ENCODE measurements at places on chromosomes 6 and 20. TPM values are rescaled to one million over a fixed set of nuclear protein-coding genes. Genes with fewer than 3 reads are reported as not detected.

DNA sequence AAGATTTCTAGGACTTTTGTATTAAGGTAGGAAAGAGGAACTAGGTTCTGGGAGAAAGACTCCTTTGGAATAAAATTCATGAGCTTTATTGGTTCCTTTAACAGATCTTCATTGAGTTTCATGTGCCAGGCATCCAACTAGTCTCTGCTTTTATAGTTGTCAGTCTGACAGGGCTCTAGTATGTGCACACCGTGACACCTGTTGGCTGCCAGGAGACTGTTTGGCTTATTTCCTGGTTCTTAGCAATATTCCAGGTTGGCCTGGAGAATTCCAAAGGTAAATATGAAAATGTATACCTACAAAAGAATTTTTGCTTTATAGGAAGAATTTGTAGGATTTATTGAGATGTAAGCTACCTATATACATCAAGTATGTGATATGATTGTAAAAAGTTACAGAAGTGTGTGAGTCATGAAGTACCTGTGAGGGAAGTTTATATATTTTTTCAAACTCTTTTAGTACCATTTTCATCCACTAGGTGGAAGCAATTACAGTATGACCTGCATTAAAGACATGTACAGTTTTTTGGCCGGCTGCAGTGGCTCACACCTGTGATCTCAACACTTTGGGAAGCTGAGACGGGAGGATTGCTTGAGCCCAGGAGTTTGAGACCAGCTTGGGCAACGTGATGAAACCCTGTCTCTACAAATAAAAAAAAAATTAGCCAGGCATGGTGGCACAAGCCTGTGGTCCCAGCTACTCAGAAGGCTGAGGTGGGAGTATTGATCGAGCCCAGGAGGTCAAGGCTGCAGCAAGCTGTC is 35.2 kb downstream of the NDUFAF5 start:
- peaks cover 8% of the 10 kb centered on the region for H3K36me3 ChIP-seq
- no peaks in the 10 kb centered on the region for H3K27me3 ChIP-seq
- H3K4me1 ChIP-seq: no peaks in the 10 kb centered on the region

DNA sequence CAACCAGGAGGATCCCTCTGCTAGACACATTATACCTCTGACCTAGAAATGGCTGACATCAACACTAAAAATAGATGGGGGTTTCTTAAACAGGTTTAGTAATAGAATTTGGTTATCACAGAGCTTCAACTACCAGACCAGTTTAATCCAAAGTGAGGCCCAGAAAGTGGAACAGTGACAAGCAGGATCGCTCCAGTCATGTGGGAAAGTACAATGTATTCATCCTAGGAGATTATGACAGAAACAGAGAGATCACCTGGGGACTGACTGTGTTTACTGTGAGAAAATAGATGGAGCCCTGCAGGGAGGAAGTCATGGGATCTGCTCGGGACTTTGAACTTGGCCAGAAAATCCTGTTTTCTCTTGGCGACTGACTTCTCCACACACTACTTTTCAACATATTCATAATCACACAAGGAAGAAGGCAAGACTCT is 238.7 kb upstream of the SOX4 start:
- H3K27ac ChIP-seq: no peak overlapping the region
- no peak overlapping the region for H3K4me3 ChIP-seq
- H3K4me1 ChIP-seq: no peaks in the 10 kb centered on the region

DNA sequence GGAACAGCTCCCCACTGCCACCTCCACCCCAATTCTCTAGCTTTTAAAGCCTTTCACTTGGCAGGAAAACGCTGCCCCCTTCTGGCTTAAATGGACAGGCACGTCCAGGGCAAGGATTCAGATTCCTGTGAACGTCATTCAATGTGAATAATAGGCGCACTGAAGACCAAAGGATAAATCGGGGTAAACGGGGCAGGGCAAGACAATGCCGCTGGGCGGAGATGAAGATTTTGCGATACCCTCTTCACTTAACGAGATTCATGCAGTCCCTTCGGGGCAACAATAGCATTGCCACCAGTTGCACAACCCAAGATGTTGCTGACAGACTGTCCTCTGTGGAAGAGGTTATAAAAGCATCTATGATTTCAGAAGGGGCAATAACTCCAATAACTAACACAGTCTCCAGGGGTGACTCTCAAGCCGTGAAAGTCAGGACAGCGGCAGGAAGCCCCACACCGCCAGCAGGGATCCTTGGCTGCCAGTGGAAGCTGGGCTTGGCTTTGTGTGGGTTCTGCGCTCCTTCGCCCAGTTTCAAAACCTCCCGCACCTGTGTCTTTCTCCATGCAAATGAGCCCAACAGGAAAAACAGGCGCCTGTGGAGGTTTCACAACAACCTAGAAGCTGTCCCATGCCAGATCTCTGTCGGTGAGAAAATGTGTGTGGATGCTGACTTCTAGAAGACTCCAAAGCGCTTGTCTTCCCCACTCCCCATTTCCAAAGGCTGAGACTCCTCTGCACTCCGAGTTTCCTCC is 291.8 kb downstream of the BMP7 start:
- H3K27ac ChIP-seq: no peak overlapping the region
- no peak overlapping the region for H3K4me3 ChIP-seq
- no peaks in the 10 kb centered on the region for H3K36me3 ChIP-seq
- DNase-seq: peak; percentile 1
- H3K4me1 ChIP-seq: no peaks in the 10 kb centered on the region

DNA sequence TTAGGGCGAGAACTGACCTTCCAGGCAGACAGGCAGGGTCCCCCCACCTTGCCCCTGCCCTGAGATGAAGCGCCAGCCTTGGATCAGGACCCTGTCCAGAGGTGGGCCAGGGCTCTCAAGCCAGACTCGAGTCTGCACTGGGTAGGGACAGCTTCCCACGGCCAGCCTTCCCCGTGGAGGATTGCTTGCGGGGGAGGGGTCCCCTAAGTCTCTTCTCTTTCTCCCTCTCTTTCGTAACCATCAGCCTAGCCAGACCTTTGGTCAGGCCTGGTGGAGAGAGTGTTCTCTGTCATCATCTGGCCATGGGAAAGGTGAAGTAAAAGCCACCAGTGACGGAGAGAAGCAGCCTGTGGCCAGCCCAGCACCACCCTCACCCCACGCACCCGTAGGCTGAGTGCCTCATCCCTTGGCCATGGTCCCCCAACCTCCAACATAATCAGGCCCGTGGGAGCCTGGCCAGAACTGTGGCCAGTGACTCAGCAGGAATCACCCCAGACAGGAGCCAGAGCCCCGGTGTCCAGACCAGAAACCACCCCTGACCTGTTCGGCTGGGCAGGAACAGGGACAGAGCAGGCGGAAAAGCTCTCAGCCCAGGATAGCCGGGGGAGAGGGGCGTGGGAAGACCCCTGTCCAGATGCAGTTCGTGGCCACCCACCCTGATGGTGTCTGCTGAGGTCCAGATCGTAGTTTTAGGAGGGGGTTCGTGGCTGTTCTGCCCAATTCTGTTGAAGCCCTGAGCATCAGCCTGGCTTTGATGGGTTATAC is 47.1 kb downstream of the SNAI1 start:
- no peaks in the 10 kb centered on the region for H3K27me3 ChIP-seq
- no peak overlapping the region for H3K27ac ChIP-seq
- no peak for DNase-seq
- H3K4me1 ChIP-seq: no peaks in the 10 kb centered on the region
- H3K36me3 ChIP-seq: no peaks in the 10 kb centered on the region

Gene NKAIN4
- not detected for total RNA-seq

- H3K4me3 ChIP-seq: no peak overlapping the region
- H3K36me3 ChIP-seq: no peaks in the 10 kb centered on the region
- H3K27me3 ChIP-seq: no peaks in the 10 kb centered on the region
- H3K27ac ChIP-seq: no peak overlapping the region
- H3K4me1 ChIP-seq: no peaks in the 10 kb centered on the region
These were observed 149.2 kb upstream of the EXOC2 start for GRCh38 chr6:842141-842540.

Gene DDX39B
- total RNA-seq: 443 TPM

DNA sequence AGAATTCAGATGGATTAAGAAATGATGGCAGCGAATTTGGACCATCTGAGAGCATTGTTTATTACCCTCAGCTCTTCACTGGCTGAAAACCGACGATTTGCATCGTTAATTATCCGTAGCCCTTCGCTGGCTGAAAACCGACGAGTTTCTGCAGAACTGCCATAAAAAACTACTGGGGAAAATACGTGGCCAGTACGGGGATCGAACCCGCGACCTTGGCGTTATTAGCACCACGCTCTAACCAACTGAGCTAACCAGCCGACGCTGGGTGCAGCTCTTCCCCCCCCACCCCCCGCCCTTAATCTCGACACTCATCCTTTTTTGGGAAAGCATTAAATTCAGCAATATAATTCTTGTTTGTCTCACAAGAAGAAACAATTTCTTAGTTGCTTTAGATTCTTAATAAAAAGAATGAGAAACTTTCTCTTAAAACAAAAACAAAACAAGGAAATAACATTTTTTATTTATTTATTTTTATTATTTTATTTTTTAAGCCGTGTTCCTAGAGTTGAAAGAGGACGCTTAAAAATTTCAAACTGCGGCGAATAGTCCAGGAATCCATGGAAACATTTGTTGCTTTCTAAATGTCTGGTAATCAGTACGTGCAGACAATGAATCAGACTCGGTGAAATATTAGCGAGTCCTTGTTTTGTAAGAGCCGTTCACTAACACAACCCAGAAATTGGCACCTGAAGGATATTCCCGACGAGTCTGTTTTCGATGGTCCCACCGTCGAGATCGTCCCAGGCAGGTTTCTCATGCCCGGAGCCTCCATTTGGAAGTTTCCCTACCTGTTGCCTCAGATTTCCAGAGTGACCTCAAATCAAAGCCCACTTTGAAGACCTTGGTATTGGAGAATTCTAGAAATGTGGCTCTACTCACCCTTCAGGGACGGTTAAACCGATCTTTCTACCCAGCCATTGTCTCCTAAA is 27.8 kb downstream of the PRSS16 start:
- H3K27me3 ChIP-seq: peaks cover 34% of the 10 kb centered on the region
- no peak overlapping the region for H3K4me3 ChIP-seq
- H3K4me1 ChIP-seq: no peaks in the 10 kb centered on the region
- no peak overlapping the region for H3K27ac ChIP-seq
- H3K36me3 ChIP-seq: no peaks in the 10 kb centered on the region
- DNase-seq: no peak

GRCh38 chr6:22892452-22892851 is 323.1 kb downstream of the HDGFL1 start:
- no peak overlapping the region for H3K4me3 ChIP-seq
- no peaks in the 10 kb centered on the region for H3K27me3 ChIP-seq
- H3K27ac ChIP-seq: no peak overlapping the region
- no peaks in the 10 kb centered on the region for H3K36me3 ChIP-seq

Gene C20orf144
- 0.24 TPM for total RNA-seq

DNA sequence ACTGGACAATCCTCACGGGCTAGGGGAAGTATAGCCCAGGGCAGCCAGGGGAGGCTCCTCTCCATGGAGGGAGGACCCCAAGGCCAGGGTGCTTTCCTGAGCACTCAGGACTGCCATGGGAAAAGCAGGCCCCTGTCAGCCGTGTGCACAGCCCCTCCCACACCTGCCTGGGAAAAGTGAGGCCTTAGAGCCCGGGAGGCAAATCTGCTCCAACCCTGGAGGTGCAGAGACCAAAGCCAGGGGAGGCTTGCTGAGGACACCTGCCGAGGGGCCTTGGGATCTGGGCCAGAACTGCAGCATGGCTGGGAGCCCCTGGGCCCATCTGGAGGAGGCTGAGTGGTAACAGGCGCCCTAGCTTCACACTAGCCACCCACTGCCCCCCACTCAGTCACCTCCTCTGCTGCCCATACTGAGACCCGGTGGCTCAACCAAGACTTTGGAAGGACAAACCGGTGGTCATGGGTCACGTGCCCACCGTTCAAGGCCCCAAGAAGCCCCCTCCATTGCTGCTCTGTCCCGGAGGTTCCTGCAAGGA is 55.2 kb downstream of the YTHDF1 start:
- no peaks in the 10 kb centered on the region for H3K27me3 ChIP-seq
- no peak for DNase-seq
- no peak overlapping the region for H3K4me3 ChIP-seq

Gene SLPI
- total RNA-seq: not detected

All from naive thymus-derived CD4-positive, alpha-beta T cell (primary cell).